SJSA1 (cell line): ENCODE measurements at places on chromosomes 13 and 19. TPM values are rescaled to one million over a fixed set of nuclear protein-coding genes. Genes with fewer than 3 reads are reported as not detected.

ZFR2 gene
- not detected in 2 replicates for total RNA-seq

ATP4A gene
- total RNA-seq = not detected in 2 replicates

ARHGAP35 gene
- 17.7 and 24.7 TPM in 2 replicates for total RNA-seq

DNA sequence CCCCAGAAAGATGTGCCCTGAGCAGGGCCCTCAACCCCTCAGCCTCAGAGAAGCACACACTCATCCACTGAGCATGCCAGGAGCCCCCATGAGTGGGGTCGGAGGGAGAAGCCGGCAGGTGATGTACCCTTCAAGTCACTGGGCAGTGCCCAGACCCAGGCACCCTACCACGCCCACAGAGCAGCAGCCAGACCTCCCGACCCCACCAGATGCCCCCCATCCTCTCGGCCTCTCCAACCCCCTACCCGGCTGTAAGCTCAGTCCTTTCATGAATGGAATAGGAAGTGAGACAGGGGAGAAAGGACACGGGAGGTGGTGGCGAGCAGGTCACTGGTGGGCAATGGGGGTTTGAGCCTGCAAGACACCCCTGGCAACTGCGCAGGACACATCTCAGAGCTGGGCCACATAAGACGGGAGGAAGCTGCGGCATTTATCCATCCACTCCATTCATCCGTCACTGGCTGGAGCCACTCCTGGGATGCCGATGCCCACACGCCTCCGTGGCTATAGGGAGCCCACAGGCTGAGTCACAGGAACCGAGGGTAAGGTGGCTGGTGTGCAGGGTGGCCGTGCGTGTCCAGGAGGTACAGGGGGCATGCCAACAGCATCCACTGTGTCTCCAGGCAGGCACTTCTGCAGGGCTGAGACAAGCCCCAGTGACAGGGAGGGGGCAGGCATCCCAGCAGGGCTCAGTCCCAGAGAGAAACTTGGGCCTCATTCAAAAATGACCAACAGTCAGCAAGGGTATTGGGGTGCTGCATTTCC, 23.8 kb upstream of the VSTM2B start:
- no peak for DNase-seq

DNA sequence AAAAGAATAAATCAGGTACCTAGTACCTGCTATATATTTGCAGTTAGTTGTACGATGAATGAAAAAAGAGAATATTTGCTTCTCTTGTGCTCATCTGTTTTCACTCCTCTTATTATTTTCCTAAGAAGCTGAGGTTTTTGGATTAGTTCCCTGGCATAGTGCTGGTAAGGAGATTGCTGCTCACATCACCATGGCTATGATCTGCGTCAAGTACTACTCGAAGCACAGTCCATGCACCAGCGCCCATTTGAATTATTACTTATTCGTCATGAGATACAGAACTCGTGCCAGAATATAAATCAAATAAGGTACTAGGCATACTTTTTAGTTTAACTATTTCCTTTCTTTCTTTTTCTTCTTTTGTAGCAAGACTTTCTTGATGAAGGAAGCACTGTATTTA, 7.1 kb downstream of the SERTM1 start:
- DNase-seq = no peak

PALM gene
- total RNA-seq = not detected in 2 replicates

GRCh38 chr13:113666329-113666670, 719 bp upstream of the GRK1 start:
- no peak for DNase-seq

- no peak for DNase-seq
Observed at GRCh38 chr13:29648760-29649159, 53.3 kb upstream of the SLC7A1 start.

- no peak for DNase-seq
Observed at GRCh38 chr13:100442095-100442832, 146.3 kb downstream of the GGACT start.

DNA sequence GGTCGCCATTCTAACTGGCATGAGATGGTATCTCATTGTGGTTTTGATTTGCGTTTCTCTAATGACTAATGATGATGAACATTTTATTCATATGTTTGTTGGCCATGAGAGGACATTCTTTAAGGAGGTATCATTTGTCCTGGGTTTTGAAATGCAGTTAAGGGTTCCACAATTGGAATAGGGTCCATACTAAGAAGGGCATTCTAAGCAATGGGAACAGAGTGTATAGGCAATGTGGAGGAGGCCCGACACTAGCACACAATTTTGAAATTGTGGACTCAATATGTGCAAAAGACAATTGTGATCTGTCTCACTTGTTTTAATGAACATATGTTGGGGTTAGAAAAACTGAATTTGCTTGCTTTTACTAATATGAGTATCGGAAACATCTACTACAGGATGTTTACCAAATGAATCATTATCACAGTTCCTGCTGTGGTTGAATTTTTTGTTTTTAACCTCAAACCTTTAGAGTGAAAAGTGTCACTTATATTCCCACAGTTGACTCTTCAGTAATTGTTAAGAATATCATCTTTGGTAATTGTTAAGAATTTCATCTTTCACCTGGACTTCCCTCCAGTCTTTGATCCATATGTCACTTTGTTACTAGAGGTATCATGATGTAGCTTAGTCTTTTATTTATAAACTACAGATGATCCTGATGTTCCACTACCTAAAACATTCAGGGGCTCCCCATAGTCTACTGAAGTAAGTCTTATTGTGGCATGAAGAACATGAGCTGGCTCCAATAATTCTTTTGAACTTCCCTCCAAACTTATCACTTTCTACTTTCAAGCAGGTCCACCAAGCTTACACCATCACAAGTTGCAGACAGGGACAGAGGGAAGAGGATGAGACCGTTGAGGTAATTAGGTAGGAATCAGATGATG, 109.7 kb upstream of the KLF12 start:
- peak; percentile 59 for DNase-seq

LIM2 gene
- not detected in 2 replicates for total RNA-seq

TNFSF11 gene
- 0.05 TPM in 1 of 2 replicates, not detected in the other for total RNA-seq

- DNase-seq = no peak
Observed at GRCh38 chr19:9913237-9914000, 22.9 kb downstream of the OLFM2 start.

ZIC5 gene
- total RNA-seq = not detected in 2 replicates

DNA sequence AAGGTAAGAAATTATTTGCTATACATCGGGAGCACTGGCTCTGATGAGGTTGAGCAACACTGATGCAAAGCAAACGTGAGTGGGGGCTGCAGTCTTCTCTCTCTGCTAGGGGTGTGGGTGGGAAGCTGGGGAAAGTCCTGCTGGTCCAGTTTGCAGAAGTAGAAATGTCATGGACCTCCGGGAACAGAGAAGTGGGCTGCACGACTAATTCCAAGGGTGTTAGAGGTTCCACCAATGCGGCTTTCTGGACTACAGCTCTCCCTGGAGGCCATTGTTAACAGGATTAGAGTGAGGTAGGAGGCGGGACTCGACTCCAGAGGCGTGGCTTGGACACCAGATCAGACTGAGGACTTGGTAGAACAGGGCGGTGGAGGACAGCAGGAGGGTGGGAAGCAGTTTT, 5.7 kb upstream of the FBXO27 start:
- no peak for DNase-seq
